ENCODE measurements at places on chromosomes 5 and 9.

DNA sequence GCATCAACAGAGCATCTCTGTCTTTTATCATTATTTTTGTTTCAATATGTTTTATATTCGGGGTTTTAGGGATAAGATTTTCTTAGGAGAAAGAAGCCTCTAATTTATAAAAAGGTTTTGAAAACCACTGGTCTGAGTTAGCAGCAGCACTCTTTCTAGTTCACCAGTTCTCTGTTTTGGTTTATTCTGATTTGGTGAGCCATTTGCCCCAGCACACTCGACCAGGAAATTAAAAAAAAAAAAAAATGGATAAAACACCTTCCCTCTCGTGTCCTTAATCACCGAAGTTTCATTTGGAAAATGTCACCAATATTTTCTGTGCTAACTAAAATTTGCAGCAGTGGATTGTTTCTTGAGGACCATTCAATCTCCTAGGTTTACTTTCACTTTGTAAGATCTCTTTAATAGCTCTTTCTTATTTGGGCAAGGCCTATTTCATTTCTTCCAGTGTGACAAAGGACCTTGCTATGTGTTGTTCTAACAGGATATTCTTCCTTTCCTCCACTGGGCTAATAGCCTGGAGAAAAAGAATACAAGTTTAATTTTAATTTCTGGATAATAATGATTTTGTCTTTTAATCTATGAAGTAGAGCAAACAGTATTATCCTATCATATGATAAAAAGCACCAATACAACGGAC lies 57.8 kb upstream of the ANXA1 start:
- no peak for DNase-seq

- no peak for DNase-seq
Observed at GRCh38 chr5:80246995-80247729, 8.7 kb downstream of the SERINC5 start.

- no peak for DNase-seq
Observed at GRCh38 chr5:75620184-75620959, 9.1 kb downstream of the ANKDD1B start.

DNA sequence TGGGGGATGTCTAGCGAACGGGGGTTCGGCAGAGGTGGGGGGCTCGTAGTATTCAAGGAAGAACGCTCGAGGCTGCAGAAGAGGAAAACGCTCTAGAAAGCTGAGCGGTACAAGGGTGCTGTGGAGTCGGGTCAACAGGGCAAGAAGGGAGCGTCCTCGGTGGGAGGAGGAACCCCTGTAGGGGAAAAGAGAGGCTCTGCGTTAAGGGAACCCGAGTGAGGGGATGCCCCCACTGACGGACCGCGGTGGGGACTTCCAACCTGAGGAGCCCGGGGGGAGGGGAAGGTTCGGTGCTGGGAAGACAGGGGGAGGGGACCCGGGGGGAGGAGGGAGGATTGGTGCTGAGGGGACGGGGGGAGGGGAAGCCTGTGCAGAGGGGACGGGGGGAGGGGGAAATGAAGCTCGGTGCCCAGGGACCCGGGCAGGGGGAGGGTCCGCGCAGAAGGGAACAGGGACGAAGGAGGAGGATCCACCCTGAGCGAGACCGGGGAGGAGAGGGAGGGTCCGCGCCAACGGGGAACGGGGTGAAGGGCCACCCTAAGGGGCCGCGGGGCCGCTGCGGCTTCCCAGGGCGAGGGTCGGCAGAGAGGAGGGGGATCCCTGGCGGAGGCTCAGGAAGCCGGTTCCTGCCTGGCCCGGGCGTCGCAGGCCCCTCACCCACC lies 621 bp downstream of the NR6A1 start:
- DNase-seq = no peak

DNA sequence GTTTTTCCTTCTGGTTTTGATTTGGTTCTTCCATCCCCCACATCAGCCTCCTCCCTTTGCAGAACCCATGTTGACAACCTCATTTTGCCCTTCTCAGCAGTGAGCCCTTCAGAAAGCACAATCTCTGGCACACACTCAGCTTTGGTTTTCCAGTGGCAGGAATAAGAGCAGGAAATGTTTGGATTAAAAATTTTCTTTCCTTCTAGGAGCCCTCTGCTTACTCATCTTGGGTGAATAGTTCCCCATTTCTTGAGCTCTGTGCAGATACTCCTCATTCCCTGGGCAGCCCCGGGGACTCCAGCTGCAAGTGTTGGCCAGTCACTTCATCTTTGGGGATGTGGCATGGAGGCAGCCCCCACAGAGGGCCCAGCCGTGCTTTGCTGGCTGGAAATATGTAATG lies 170.5 kb downstream of the NR3C1 start:
- no peak for DNase-seq

DNA sequence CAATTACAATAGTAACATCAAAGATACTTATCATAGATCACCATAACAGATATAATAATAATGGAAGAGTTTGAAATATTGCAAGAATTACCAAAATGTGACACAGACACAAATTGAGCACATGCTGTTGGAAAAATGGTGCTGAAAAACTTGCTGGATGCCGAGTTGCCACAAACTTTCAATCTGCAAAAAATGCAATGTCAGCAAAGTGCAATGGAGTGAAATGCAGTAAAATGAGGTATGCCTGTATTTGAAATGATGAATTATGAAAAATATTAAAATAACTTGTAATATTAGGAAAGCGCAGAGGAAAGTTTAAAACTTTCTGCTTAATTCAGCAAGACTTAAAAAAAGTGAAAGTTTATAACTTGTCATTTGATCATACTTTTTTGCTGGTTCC lies 12.0 kb upstream of the PCBD2 start:
- no peak for DNase-seq

GRCh38 chr9:38234479-38235170 lies 157.9 kb upstream of the ALDH1B1 start:
- DNase-seq = no peak
